ENCODE measurements at places on chromosomes 12 and 14.

DNA sequence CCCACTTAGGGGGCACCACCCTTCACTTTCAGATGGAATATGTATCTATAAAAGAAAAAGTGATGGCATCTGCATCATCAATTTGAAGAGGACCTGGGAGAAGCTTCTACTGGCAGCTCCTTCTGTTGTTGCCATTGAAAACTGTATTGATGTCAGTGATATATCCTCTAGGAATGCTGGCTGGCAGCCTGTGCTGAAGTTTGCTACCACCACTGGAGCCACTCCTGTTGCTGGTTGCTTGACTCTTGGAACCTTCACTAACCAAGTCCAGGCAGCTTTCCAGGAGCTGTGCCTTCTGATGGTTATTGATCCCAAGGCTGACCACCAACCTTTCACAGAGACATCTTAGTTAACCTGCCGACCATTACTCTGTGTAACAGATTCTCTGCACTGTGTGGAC is 44.7 kb downstream of the RIMKLB start:
- DNase-seq, result no peak

DNA sequence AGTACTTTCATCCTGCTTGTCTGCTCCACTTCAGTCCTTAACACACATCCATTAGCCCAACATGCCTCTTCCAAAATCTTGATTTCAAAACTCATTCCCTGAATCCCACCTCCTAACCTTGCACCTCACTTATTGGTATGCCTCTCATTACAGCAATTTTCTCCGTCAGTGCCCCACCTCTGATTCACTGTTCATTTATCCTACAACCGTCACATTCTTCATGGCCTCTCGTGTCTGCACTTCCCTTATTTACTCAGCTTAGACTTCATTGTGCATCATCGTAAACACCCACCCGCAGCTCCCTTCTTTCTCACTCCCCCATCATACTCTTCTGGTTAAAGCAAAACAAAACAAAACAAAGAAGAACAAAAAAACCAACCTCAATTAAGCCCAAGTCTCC is 160.6 kb upstream of the HMGA2 start:
- DNase-seq, result no peak

DNA sequence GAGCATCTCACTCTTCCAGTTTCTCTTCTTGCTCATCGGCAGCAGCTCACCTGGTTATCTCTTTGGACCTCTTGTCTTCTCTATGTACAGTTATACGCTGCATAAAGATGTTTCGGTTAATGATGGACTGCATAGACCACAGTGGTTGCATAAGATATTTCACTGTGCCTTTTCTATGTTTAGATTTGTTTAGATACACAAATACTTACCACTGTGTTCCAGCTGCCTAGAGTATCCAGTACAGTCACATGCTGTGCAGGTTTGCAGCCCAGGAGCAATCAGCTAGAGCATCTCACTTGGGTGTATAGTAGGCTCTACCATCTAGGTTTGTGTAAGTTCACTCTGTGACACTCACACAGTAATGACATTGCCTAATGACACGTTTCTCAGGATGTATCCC is 57.6 kb downstream of the FBXL14 start:
- no peak for DNase-seq

GRCh38 chr14:52352569-52352968 is 38.5 kb downstream of the PTGER2 start:
- no peak for DNase-seq

DNA sequence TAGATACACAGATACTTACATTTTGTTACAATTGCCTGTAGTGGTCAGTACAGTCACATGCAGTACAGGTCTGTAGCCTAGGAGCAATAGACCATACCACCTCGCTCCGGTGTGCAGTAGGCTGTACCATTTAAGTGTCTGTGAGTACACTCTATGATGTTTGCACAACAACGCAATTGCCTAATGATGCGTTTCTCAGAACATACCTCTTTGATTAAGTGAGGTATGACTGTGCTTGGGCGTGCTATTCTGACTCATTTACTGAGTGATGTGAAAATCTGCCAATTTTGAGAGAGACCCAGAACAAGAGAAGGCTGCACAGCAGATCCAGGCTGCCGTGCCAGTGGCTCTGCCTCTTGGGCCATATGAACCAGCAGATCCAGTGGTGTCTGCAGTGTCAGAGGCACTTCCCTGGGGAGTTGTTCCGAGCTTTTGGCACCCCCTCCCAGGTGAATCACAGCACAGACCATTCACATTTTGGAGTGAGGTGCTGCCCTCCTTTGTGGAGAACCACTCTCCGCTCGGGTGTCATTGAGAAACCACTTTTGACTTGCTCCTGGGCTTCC is 20.4 kb downstream of the DLK1 start:
- DNase-seq, result no peak

DNA sequence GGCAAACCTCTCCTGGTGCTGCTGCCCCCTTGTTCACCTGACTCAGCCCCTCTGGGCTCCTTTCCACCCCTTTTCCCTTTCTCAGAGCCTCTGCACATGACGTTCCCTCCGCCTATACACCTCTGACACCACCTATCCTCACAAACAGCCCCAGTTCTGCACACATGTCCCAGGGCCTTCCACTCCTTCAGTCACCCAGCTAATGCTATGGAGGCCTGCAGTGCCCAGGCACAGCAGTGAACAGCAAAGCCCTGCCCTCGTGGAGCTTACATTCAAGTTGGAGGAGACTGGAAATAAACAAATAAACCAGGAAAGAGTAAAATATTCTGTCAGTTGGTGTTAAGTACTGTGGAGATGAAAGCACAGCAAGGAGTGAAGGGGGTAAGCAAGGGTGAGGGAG is 38.5 kb upstream of the MDM1 start:
- no peak for DNase-seq

GRCh38 chr12:10563002-10563401 is 50.4 kb downstream of the MAGOHB start:
- no peak for DNase-seq

DNA sequence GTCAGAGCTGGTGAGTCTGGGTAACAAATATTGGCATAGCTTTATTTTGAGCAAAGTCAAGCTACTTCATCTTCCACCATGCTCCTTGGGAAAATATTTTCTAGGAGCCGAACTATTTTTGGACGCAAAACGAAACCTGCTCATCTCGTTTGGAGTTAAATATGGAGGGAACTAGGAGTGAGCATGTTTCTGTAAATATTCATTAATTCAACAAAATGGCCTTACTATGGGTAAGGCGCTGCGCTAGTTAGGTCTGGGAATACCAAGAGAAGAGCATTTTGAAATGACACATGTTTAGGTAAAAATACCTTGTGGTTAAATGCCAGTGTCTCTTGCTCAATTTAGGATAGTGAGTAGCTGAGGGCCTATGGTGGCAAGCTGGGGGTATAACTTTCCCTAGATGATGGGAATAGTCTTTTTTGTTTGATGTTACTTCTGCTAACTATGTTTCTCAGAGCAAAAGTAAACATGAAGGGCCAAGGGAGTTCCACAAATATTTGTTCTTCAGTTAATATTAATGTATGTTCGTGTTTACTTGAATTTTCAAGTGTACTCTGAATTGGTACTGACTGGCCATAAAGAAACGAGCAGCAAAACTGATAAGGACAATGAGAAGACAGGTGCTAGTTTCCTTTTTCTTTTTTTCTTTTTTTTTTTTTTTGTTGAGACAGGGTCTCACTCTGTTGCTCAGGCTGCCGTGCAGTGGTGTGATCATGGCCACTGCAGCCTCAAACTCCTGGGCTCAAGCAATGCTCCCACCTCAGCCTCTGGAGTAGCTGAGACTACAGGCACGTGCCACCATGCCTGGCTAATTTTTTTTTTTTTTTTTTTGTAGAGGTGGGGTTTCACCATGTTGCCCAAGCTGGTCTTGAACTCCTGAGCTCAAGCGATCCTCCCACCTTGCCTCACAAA is 77.7 kb downstream of the MAP1LC3B2 start:
- DNase-seq, result no peak

GRCh38 chr12:60112763-60113162 is 516.9 kb downstream of the SLC16A7 start:
- DNase-seq, result no peak

- peak; percentile 39 for DNase-seq
These were observed 105.1 kb downstream of the PRIMA1 start for GRCh38 chr14:93683226-93683625.

DNA sequence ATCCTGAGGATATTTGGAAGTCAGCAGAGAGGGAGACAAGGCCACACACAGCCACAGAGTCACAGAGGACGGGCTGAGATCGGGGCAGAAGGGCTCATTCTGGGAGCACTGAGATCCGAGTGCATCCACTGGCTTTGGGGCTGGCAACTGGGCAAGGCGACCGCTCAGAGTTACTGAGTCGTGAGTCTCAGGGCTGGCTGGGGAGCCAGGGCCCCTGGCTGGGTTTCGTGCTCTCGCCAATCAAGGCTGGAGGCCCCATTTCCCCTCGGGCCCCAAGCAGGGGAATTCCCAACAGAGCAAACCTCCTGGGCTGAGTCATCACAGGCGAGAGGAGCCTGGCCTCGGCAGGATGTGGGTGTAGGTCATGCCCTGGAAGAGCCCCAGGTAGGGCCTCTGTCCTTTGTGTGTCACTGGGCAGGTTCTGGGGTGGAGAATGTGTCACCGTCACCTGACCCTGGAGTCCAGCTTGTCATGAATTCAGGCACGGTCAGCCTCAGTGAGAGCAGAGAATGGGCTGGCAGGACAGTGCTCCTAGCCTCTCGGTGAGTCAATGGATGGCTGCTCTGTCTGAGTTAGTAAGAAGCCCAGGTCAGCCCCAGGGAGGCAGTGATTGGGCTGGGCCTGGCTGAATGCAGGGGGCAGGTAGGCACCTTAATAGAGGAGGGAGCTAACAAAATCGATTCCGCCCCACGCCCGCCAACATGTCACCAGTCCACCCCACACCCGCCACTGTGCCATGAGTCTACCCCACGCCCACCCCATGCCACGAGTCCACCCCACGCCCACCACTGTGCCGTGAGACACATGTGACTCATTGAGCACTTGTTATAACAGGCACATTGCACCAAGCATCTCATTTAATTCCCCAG is 16.9 kb downstream of the ASB2 start:
- peak; percentile 16 for DNase-seq

DNA sequence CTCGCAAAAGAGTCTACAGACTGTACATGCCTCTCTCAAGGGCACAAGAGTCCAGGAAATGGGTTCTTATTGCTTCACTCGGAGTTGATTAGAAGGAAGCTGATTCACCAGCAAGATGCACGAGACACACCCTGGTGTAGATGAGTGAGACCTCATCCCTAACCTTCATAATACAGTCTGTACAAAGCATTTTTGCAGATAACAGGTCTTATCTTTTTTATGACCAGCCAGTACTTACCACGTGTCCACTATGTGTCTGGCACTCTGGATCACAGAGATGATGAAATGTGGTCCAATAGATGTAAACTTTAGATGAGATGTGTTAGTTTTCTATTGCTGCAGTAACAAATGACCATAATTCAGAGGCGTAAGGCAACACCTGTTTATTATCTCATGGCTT is 53.4 kb upstream of the PWP1 start:
- no peak for DNase-seq

GRCh38 chr12:84421103-84421502 is 491.5 kb downstream of the SLC6A15 start:
- DNase-seq, result no peak

GRCh38 chr12:91105807-91106206 is 5.5 kb downstream of the LUM start:
- no peak for DNase-seq

DNA sequence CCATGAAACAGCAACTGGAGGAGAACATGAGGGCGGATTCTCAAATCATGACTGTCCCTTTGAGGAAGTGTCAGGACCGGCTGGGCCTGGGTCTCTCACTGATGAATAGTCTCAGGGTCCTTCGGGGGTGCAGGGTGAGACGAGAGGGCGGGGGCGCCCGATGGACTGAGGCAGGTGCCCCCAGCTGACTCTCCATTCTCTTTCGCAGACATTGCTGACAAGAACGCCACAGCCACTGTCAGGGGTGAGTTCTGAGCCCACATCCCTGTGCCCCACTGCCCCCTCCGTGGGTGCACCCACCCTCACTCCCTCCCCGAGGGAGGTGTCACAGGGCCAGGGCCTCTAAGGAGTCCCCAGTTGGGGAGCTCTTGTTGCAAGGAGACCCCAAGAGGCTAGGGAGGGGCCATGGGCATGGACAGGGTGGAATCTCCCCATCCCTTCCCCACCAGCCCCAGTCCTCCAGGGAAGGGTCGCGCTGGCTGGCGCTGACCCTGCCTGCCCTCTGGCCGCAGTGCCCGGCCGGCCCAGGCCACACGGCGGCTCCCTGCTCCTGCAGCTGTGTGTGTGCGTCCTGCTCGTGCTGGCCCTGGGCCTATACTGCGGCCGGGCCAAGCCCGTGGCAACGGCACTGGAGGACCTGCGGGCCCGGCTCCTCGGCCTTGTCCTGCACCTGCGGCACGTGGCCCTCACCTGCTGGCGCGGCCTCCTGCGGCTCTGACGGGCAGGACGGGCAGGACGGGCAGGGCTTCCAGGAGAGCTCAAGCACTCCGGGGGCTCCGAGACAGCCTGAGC is 8.7 kb downstream of the C14orf180 start:
- DNase-seq, result no peak

- no peak for DNase-seq
These were observed 44.9 kb downstream of the BBS10 start for GRCh38 chr12:76303365-76303764.

DNA sequence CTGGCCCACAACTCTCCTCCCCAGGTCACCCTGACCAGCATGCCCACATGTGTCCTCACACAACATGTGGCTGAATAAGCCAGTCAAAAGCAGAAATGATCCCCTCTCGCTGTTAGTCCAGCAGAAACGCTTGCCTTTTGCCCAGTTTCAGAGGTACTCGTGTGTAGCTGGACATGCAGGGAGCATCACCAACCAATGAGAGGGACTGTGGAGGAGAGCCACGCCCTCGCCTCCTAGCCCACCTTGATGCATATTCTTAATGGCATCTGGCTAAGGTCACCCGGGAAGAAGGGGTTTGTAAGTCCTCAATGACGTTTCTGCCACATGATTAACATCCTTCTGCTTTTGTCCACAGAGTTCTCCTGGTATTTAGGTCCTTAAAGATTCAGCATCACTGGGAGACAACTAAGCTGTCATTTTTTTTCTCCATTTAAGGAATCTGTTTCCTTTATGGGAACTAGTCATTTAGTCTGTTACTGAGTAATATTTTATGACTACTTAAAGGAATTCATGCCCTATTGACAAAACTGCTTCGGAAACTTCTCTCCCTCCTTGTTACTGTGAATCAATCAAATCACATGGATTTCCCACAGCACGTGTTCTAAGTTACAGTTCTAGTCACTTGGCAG is 134.0 kb downstream of the GCH1 start:
- no peak for DNase-seq

- peak; percentile 28 for DNase-seq
These were observed 2.0 kb downstream of the BHLHE41 start for GRCh38 chr12:26122681-26123481.

DNA sequence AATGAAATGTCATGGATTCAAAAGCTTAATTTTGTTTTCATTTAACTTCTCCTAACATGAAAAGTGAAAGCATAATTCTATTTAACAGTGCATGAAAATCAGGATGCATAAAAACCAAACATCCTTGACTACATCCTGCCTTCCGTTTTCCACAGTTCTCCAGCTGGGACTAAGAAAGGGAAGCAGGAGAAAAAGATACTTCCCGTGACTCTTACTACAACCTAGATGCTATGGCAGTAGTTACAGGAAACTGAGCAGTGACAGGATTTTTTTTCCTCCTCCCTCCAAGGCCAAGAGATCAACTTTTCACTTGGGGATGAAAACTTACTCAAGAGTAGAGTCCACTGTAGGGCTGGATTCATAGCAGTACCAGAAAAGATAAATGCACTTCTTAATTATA is 2.6 kb downstream of the EXOC5 start:
- DNase-seq, result no peak

- no peak for DNase-seq
These were observed 31.7 kb downstream of the ETV6 start for GRCh38 chr12:11681207-11681606.

Measured in HEK293T (cell line).